ENCODE measurements at places on chromosomes 16 and 17.

GRCh38 chr16:84537491-84538151 is 33.2 kb upstream of the MEAK7 start:
- no peak for DNase-seq

GRCh38 chr17:41223821-41224220 is 2.6 kb upstream of the KRTAP9-2 start:
- DNase-seq = no peak

DNA sequence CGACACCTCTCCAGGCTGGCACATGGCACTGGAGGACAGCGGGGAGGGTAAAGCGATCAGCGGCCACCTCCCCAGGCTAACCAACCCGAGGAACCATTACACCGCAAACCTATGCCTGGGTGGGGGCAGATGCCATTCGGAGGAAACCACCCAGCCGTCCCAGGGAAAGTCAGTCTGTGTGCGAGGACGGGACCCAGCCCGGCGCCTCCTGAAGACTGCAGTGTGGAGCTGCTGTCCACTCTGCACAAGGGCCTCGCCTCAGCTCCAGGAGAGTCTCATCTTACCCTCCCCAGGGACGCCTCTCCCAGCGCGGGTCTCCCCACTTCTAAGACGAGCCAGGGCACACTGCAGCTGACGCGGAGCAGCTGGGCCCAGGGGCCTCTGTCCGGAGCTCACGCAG is 8.0 kb downstream of the SLC38A10 start:
- no peak for DNase-seq

DNA sequence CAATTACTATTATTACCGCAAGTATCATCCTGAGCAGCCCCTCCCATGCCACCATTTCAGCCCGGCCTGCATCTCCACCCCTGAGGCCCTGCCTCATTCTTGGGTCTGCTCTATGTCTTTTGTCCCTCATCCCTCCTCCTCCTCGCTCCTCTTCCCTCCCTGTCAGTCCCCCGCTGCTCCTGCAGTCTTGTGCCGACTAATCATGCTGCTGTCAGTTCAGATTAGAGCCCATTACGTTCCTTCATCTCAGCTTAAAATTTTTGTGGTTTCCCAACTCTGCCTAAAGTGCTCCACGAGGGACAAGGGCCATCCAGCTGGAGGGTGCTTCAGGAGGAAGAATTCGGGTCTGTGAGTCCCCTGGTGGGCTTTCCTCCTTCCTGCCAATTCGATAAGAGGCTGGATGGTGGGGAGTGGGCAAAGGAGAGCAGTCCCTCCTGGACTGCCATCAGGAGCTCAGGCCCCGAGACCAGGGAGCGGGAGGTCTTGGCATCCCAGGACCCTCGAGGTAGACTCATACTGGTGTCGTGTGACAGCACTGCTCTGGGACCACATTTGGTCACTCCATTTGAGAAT is 32.9 kb upstream of the GOSR2 start:
- DNase-seq = no peak

- DNase-seq = no peak
Observed at GRCh38 chr17:47274319-47275069, 20.9 kb downstream of the ITGB3 start.

- DNase-seq = no peak
Observed at GRCh38 chr17:50807009-50807408, 28.4 kb upstream of the WFIKKN2 start.

DNA sequence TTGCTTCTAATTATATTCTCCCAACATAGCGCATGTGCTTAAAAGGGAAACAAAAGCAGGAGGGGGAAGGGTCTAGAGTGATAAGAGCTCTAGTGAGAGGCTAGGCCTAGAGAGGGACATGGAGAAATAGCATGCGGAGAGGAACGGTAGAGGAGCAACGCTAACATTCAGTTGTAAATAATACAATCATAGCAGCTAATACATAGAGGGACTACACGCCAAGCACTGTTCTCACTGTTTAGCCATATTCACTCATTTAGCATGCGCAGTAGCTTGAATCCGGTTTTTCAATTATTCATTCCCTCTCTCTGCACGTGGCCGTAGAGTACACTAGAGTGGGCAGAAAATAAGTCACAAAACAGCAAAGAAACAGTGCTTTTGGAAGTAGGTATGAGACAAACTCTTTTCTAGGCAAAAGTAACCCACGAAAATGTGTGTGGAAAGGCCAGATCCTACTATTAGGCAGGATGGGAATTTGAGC is 1.7 kb upstream of the ALOX12 start:
- no peak for DNase-seq

- DNase-seq = peak; percentile 92
Observed at GRCh38 chr17:39199820-39200069, 338 bp upstream of the RPL19 start.

Measured in HFFc6 (cell line).